ENCODE measurements at places on chromosomes 6 and 20.
A peak's percentile ranks its signal among the peaks of the same experiment; 100 is the strongest.

- no peak for DNase-seq
Measured at GRCh38 chr6:139706912-139707311, 332.5 kb upstream of the CITED2 start.

GRCh38 chr6:120237221-120237620 lies 887.7 kb upstream of the MAN1A1 start:
- DNase-seq, result no peak

- DNase-seq, result no peak
Measured at GRCh38 chr6:87995461-87995860, 52.2 kb upstream of the SPACA1 start.

DNA sequence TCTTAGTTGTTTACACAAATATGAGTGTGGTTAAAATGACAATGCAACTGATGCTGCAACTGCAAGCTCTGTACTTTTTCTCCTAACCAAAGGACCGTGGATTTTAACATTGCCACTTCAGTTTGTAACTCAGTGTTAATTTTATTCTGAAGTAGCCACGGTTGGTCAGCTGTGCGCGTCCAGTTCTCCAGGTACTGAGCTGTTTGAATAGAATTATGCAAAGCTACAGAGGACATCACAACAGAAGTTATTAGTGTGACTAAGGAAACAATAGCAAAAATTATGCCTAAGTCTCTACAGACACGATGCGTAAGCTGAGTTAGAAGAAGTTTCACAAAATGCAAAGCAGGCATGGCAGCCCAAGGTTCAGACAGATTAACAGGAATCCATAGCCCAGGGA lies 4.4 kb upstream of the ABHD12 start:
- DNase-seq, result no peak

- no peak for DNase-seq
Measured at GRCh38 chr6:5590187-5590586, 328.9 kb downstream of the FARS2 start.

GRCh38 chr6:28401172-28401571 lies 1.6 kb upstream of the ZSCAN12 start:
- DNase-seq, result no peak

GRCh38 chr6:47252633-47253032 lies 57.1 kb downstream of the TNFRSF21 start:
- DNase-seq, result peak; percentile 16

DNA sequence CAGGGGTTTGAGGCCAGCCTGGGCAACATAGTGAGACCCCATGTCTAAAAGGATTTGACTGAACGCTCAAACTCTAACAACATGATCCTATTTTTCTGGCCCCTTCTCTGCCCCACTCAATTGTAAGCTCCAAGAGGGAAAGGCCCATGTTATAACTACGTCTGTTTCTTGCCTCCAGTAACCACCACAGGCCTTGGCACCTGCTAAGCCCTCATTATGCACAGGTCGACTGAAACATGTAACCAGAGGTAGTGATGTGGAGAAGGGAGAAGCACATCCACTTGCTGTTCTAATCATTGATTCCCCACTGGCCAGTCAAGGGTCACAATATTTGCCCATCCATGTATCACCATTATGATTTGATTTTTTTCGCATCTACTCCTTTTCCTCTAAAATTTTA lies 475.5 kb downstream of the KIF16B start:
- no peak for DNase-seq

- DNase-seq, result no peak
Measured at GRCh38 chr6:98382246-98382645, 452.1 kb upstream of the POU3F2 start.

DNA sequence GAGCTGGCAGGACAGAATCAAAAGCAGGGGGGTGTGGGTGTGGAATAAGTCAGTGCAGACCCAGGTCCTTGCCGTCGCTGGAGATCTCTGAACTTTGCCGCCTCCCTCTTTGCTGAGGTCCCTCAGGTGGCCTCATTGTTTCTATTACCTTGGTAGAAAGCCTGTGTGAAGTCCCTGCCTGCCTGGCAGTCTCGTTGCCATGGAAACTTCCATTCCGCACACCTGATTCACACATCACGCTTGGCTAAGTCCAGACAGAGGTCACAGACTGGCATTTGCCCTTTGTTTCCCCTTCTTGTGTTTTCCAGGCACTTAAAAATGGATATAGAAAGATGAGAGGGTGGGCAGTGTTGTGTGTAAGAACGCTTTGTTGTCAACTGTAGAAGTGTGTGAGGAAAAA lies 260.6 kb downstream of the PRL start:
- DNase-seq, result peak; percentile 8

GRCh38 chr6:107106165-107106564 lies 9.2 kb downstream of the BEND3 start:
- DNase-seq, result no peak

DNA sequence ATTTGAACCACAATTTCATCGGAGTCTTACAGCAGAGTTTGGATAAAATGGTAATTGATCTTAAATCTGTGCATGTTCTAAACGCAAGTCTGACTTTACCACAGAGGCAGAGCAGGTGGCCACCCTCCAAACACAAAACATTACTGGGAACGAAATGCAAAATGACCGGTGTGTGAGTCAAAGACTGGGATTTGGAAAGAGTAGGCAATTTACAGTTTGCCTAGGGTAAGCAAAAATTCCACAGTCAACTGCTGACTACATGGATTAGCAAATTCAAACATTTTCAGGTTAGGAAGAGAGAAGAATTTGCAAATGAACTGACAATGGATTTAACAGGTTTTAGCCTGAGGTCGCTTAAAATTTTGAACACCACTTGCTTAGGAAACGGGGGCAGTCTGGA lies 444.4 kb downstream of the HDGFL1 start:
- DNase-seq, result no peak

GRCh38 chr20:61723529-61724257 lies 342.0 kb downstream of the TAF4 start:
- DNase-seq, result no peak

- DNase-seq, result no peak
Measured at GRCh38 chr6:130070792-130071191, 52.4 kb downstream of the L3MBTL3 start.

DNA sequence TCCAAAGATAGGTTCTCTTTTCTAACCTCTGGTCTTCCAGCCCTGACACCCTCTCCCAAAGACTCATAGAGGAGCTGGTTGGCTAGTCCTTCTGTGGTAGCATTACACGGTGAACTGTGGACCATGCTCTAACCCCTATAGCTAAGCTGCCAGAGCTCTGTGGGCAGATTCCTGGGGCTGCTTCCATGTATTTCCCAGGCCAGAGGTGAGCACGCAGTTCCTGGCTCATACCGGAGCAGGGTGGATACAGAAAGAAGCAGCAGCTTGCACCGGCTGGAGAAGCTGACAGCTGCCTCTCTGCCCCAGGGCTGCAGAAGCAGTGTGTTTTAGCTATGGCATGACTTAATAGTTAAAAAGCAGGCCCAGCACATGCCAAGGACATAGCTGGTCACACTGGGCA lies 84.1 kb upstream of the FOXP4 start:
- DNase-seq, result no peak
